Anterior cingulate cortex (tissue), 58 donors: ENCODE measurements at places on chromosomes 1 and 21.

GRCh38 chr1:234288946-234289345 lies 84.3 kb upstream of the COA6 start:
- no peak for DNase-seq

- DNase-seq, result no peak
Observed at GRCh38 chr21:31475223-31475622, 131.2 kb upstream of the TIAM1 start.

DNA sequence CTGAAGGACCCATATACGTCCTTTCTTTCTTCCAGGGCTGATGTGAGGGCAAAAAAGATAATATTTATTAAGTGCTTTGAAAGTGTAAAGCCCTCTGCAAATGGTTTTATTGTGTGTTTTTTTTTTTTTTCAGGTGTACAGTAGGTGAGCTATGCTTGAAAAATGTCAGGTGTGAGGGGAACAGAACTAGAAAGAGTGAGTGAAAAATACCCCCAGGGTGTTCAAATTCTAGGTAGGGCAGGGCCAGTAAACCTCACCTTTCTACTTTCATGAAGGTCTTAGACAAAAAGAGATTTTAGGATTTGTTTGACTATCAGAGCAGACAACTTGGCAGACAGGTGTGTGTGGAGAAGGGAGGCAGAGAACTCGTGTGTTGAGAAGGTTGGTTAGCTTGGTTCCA lies 51.3 kb downstream of the ARHGEF11 start:
- DNase-seq, result no peak

- DNase-seq, result no peak
Observed at GRCh38 chr1:179169616-179170467, 59.6 kb downstream of the ABL2 start.

GRCh38 chr1:9730096-9730901 lies 78.8 kb downstream of the PIK3CD start:
- no peak for DNase-seq

- no peak for DNase-seq
Observed at GRCh38 chr1:39522661-39523567, 31.5 kb downstream of the BMP8A start.

- no peak for DNase-seq
Observed at GRCh38 chr1:180932378-180932777, 19.7 kb downstream of the KIAA1614 start.

DNA sequence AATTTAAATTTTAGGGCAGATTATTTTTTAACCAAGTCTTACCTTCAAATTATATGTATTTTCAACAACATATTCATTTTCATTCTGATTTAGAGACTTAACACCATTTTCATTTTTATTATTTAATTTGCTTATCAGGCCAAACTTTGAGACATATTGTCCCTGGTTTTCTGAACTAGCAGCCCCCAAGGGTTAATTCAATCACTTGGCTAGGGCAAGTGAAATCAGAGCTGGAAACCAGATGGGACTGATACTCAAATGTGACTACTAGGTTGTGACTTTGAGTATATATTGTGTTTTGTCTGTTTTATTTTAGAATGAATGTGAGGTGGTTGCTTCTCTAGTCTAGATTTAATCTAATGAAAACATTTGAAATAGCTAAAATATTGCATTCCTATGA lies 198.9 kb upstream of the PTGFR start:
- DNase-seq, result no peak

GRCh38 chr1:23522244-23522982 lies 8.6 kb downstream of the E2F2 start:
- DNase-seq, result no peak
